Suppressor macrophage (primary cell): ENCODE measurements at places on chromosomes 4 and X.
A peak's percentile ranks its signal among the peaks of the same experiment; 100 is the strongest.

- no peak for DNase-seq
Measured at GRCh38 chr4:36178484-36178883, 65.8 kb downstream of the ARAP2 start.

- DNase-seq = no peak
Measured at GRCh38 chr4:77817304-77818072, 1.7 kb downstream of the CNOT6L start.

DNA sequence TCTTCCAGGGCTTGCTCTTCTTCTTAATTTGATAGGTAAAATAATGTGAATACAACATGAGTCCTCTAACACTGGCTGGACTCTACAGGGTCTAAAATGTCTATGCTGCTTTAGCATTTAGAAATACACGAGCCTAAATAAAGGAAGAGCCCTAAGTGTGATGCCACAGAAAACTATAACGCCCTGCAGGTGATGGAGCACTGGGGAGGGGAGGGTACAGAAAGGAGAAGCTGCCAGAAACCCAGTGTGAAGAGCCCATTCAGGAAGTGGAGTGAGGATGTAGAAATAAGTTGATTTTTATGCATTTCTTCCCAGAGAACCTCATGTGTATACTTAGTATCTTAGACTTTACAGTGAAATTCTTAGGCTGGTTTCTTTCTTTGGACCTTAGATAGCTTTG, 83.4 kb downstream of the TNIP2 start:
- peak; percentile 47 for DNase-seq

DNA sequence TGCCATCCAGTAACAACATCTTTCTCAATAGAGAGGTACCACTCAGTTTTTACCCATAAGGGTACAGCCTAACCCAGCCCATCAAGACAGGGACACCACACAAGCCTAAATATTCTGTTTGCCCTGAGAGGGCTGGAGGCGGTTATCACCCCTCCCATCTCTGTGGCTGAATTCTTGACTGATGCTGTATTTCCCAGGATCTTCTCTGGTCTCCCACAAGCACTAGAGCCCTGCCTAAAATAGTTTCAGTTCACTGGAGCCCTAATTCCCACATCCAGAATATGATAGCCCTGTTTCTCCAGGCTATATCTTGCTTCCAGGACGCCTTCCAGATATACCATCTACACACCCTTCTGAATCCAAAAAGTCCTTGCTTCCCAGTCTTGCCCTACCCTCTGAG, 91.6 kb upstream of the NMU start:
- DNase-seq = no peak

DNA sequence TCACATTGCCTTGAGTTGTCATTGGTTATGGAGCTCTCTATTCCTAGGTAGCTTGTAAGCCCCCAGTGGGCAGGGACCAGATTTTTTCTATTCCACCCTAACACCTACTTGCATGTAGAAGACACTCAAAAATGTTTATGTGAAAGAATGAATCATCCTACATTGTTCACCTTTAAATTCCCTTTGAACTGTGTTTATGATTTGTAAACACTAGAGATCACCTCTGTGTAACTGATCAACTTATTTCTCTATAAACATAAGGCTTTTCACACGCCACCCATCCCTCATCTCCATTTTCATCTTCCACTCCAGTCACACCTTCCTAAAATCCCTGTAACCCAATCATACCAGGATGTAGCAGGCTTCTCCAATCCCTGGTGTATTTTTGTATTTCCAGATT, 142.6 kb upstream of the LEF1 start:
- no peak for DNase-seq

DNA sequence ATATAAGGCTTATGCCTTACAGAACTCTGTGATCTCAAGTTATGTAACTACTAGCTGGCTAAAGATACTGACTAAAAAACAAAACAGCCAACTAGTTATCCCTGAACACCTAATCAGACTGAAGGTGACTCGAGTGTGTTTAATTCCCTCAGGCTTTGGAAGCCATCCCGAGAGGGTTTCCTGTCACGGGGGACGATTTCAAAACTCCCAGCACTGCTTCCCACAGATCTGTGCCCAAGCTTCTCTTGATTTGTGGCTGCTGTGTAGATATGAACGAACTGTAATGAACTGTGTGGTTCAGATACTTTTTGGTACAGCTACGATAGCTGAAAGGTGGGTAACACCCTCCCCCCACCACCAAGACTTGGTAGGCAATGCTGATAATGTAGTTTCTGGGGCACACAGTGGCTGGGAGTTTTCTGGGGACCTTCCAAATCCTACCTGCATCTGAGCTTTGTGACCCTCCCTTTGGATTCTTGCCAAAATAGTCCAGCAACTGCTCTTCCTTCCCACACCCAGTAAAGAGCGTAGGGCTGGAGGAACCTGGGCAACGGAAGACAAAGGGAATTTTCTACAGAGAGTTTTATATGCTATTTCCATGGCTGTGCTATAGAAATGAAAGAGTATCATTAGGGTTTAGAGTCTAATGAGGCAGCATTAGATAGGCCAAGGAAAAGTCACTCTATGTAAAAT, 148.8 kb downstream of the MGST2 start:
- peak; percentile 50 for DNase-seq

DNA sequence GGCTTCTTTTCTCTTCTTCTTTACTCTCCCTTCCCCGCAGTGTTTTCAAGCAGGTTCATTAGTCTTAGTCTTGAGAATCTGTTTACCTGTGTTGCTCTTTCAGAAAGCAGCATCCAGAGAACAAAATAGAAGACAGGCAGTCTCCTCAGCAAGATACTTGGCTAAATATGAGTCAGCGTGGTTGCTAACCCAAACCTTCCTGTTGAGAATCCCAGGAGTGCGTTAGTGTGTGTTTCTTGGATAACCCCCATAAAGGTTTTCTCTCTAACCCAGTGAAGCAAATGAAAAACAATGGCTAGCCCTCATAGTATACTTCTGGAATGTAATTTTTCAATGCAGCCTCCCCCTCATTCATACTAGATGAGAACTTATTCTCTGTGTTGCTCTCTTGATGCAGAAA, 41.1 kb downstream of the BMPR1B start:
- DNase-seq = no peak

DNA sequence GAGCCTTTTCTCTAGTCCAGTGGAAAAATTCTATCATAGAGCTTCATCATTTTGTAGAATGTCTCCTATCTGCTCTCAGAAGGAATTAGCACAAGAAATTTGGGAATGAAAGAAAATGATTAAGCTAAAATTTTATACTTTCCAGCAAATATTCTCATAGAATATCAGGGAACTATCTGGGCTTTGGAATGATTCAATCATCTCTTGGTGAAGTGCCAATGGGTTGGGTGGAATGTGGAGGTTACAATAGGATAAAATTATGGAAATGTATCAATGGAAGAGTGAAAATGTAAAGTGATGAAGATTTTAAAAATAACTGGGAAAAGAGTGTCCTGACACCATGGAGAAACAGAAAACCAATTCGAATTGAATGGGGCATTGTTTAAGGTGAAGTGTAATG, 119.0 kb upstream of the MID1 start:
- no peak for DNase-seq

DNA sequence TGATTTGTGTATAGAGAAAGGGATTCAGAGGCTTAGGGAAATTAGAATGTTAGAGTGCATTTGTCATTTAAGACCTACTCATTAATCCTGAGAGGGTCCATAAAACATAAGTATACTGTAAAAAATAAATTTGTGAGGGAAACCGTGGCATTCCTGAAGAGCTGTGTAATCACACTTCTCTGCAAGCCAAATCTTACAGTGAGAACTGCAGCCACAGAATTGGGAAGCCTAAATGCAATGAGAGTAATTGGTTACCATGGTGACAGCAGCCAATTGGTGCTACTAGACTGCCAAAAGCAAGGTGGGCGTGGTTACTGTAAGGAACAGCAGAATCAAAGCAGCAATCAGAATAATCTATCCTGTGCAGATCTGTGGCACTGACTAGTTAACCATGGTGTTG, 345.2 kb upstream of the GRID2 start:
- DNase-seq = no peak

- no peak for DNase-seq
Measured at GRCh38 chr4:148057516-148057915, 325.6 kb downstream of the ARHGAP10 start.

GRCh38 chr4:110878956-110879355, 256.1 kb upstream of the PITX2 start:
- no peak for DNase-seq

- DNase-seq = no peak
Measured at GRCh38 chr4:26509681-26510333, 19.5 kb upstream of the CCKAR start.

GRCh38 chrX:1493877-1494510, 41.3 kb upstream of the ASMTL start:
- DNase-seq = peak; percentile 77

- DNase-seq = no peak
Measured at GRCh38 chrX:141673946-141674345, 24.6 kb downstream of the SPANXD start.
